ENCODE measurements at places on chromosomes 3 and 15.

DNA sequence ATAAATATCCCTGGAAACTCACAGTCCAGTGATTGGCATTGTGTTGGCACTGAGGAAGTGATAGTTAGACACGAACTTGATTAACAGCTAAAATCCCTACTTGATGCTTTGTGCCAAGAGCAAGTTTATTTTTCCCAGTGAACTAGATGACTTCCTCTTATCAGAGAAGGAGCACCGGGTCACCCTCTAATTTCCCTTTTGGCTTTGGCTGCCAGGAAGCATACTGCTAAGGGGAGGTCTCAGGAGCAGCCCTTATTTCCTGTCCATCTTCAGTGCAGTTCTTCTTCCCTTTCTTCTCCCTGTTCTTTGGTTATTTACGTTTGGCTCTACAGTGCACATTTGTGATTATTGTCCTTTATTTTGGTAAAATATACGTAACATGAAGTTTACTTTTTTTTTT, 13.0 kb downstream of the FBLN2 start:
- no peak for DNase-seq

GRCh38 chr3:78204977-78205376, 1165.1 kb downstream of the ROBO2 start:
- DNase-seq, result no peak

GRCh38 chr3:190265796-190266195, 56.5 kb downstream of the CLDN1 start:
- DNase-seq, result no peak

DNA sequence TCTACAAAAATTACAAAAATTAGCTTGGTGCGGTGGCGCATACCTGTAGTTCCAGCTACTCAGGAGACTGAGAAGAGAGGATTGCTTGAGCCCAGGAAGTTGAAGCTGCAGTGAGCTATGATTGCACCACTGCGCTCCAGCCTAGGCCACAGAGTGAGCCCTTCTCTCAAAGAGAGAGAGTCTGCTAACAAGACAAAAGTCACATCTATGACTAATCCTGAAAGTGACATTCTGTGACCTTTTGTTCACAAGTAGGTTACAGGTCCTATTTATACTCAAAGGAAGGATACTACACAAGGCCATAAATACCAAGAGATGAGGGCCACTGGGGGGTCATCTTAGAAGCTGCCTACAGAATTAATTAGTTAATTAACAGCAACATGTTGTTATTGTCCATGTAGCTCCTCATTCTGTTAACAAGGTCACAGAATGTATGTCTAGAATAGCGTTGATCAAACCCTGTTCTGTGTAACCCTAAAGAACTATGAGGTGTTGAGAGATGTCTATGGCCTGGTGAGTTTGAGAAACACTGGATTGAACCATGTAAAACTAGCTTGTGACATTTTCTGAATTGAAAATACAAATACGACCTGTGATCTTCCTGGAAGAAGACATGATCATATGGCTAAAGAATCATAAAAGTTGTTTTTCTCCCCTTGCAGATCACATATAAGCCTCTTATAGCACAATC, 97.0 kb downstream of the SAMMSON start:
- no peak for DNase-seq

DNA sequence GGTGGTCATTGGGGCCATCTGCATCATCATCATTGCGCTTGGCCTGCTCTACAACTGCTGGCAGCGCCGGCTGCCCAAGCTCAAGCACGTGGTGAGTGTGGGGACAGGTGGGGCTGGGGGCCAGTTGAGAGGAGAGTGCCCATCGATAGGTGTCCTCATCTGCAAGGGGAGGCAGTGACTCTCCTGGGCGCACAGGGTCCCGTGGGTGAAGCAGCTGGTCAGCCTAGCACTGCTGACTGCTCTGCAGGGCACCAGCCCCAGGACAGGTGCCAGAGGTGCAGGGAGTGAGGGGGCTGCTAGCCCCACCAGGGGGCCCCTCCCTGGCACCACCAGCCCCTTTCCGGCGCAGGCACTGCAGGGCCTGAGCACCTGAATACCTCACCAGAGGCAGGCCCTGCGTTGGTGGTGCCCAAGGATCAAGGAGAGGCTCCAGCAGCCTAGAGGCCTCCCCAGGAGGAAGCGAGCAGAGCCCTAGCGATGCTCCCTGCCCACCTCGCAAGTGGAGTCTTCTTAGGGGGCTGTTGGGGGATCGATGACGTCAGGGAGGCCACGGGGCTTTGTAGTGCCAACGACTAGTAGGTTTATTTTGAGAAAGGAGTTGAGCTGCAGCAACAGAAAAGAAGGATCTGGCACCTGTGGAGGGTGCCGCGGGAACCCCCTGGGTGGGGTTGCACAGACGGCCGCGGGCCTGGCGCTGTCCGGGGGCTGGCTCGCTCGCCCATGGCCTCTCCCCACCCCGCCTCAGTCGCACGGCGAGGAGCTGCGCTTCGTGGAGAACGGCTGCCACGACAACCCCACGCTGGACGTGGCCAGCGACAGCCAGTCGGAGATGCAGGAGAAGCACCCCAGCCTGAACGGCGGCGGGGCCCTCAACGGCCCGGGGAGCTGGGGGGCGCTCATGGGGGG, 976 bp upstream of the ABTB1 start:
- no peak for DNase-seq

DNA sequence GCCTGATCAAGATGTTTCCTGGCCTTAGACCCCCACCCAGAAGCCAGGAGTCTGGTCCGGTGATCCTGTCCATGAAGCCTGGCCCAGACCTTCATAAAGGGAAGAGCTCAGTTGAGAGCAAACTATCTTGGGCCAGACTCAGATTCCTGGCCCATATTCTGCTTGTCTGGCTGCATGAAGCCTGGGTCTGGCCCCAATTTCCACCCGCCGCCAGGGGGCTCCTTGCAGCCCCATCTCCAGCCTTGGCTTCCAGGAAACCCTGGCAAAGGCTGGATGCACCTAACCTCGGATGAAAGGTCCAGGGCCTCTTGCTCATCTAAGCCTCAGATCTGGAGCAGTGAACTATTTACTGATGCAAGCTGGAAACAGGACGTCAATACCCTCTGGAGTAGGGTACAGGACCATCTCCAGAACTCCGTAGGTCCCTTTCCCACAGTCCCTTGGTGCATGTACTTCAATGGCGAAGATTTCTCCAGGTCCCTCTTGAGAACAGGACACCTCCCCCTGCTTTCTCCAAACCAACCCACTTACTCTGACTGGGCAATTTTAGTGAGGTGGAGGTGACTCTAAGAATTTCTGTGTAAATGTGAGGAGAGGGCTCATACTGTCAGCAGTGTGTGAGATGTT, 5.6 kb downstream of the FOXL2 start:
- DNase-seq, result no peak

DNA sequence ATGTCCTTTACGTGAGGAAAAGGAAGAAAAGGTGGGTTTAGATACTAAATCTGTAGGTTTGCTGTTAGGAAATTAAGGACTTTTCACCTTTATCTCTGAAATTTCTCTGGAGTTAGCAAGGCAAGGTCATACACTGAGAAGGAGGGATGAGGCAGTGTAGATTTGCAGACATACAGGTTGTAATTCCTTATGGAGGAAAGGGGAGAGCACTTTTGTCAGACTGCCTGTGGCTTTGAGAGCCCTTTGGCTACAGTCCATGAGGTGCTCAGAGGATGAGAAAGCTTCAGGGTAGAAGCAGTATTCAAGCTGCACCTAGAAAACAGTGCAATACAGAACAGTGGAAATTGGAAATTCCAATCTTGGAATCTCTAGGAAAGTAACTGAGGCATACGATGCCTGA, 8.3 kb downstream of the RPL14 start:
- DNase-seq, result no peak

GRCh38 chr3:136958939-136959338, 1.2 kb downstream of the IL20RB start:
- DNase-seq, result no peak

GRCh38 chr3:154121701-154122551, 736 bp downstream of the ARHGEF26 start:
- DNase-seq, result no peak

- no peak for DNase-seq
Observed at GRCh38 chr3:190070622-190071347, 49.9 kb downstream of the P3H2 start.

- no peak for DNase-seq
Observed at GRCh38 chr15:38650384-38650783, 85.8 kb upstream of the RASGRP1 start.

DNA sequence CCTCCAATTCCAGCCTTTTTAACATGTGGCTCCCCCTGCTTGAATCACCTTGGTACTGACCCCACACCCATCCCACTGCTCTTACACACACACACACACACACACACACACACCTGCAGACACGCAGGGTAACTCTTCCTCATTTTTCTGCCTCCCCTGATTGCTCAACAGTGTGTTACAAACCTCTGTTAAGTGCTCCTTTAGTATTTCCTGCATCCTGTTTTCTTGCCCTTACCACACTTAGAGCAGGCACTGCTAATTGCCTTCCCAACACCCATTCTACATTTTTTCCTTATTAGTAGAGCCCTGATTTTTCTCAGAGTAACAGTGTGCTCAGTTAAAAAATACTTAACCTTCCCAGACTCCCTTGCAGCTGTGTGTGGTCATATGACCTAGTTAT, 184.0 kb downstream of the EBLN2 start:
- no peak for DNase-seq

GRCh38 chr15:60384053-60384452, 13.7 kb downstream of the ANXA2 start:
- no peak for DNase-seq

- no peak for DNase-seq
Observed at GRCh38 chr3:137693791-137694190, 70.3 kb upstream of the SOX14 start.

DNA sequence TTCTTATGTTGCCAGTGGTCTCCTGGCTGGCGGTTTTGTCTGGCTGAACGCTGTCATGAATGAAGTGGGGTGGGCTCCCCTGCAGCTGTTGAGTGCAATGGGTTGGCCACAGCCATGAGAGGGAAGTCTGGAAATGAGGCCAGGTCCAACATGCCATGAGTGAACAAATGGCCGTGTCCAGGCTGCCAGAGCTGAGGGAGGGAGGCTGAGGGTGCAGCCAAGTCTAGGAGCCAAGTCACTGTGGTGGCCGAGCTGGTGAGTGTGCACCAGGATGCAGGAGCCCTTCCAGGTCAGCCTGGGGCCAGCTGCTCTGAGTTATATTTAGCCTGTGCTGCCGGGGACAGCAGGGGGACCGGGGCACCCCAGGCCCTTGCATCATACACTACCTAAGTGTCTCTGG, 24.7 kb upstream of the PRR23E start:
- DNase-seq, result peak; percentile 99

DNA sequence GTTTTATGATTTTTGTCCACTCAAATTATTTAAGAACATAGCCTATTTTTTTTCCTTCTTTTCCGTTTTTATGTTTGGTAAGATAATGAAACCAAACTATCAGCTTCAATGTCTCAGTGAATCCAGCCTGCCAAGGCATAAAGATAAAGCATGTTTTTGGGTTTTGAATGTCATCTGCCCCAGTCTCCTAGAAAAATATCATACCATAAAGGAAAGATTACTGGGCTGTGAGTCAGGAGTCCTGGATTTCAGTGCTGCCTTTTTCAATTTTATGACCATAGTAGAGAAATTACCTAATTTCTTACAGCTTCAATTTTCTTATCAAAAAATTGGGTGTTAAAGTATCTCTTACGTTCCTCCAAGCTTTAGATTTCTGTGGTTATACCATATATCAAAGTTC, 87.5 kb downstream of the GAP43 start:
- DNase-seq, result no peak

DNA sequence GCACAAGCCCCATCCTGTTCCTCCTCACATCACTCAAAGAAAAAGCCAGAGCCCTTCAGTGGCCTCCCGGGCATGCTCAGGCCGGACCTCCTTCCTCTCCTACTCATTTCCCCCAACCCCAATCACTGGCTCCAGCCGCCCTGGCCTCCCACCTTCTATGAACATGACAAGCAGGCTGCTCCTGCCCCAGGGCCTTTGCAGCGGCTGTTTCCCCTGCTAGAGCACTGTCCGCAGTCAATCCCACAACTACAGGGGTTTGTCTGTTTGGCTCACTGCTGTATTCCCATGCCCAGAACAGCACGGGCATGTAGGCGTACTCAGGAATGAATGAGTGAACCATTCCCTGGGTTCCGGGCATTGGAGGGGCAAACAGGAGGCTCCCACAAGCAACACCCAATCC, 139.8 kb upstream of the PRR20G start:
- DNase-seq, result no peak

DNA sequence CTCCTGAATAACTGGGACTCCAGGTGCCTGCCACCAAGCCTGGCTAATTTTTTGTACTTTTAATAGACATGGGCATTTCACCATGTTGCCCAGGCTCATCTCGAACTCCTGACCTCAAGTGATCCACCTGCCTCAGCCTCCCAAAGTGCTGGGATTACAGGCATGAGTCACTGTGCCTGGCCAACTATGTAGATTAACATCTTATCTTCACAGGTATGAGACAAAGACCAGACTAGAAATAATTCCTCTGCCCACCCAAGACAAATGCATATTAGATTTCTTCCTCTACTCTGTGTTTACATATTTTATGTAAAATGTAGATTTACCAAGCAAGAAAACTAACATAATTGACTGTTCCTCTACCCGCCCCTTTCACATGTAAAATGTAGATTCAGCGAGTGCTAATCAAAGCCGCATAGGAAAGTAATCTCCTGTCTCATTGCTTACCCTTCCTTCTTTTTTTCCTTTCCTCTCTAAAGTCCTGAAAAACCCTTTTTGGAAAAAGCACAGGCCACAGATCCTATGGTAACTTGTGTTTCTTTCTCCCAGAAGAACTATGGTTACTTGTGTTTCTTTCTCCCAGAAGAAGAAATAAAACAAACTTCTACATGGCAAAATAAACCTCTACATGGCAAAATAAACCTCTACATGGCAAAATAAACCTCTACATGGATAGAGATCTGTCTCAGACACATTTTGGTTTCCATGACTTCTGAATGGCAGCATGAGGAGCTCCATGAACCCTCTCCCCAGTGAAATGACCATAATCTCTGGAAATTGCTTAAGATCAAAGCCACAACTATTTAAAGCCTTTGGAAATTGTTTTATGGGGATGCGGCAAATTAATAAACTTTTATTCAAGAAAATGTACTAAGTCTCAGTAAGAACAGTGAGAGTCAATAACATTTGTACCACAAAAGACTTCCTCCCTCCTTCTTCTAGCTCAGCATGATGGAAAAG, 9.1 kb upstream of the ABHD2 start:
- no peak for DNase-seq

DNA sequence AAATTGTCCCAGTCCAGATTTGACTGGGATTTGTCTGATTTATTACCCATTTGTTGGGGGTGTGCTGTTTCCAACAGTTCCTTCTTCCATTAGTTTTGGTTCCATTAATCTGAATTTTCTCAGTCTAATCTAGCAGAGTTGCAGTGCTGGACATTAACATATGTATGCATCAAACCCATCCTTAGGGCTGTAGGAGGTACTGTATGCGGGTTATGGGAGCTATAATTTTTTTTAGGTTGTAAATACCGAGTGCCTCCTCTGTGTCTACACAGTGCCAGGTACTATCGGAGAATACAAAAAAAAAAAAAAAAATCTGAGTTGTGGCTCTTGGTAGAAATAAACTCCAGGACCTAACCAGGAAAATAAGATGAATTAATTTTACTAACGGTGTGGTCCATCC, 133.8 kb downstream of the LIPC start:
- no peak for DNase-seq

GRCh38 chr15:60704129-60704528, 225.2 kb upstream of the ICE2 start:
- DNase-seq, result no peak

- DNase-seq, result no peak
Observed at GRCh38 chr3:187454085-187454815, 86.1 kb downstream of the RTP4 start.
